ENCODE measurements at places on chromosomes 3 and 15. TPM values are rescaled to one million over a fixed set of nuclear protein-coding genes. Genes with fewer than 3 reads are reported as not detected.

Gene TRAT1
- total RNA-seq: not detected

GRCh38 chr3:101574388-101575112, 570 bp downstream of the PCNP start:
- DNase-seq: peak; percentile 54

GRCh38 chr3:129618901-129619671, 12.6 kb upstream of the PLXND1 start:
- DNase-seq: no peak

- DNase-seq: no peak
Measured at GRCh38 chr15:94080989-94081605, 150.3 kb upstream of the MCTP2 start.

All from LHCN-M2 (cell line).